ENCODE measurements at places on chromosomes 4 and X.

DNA sequence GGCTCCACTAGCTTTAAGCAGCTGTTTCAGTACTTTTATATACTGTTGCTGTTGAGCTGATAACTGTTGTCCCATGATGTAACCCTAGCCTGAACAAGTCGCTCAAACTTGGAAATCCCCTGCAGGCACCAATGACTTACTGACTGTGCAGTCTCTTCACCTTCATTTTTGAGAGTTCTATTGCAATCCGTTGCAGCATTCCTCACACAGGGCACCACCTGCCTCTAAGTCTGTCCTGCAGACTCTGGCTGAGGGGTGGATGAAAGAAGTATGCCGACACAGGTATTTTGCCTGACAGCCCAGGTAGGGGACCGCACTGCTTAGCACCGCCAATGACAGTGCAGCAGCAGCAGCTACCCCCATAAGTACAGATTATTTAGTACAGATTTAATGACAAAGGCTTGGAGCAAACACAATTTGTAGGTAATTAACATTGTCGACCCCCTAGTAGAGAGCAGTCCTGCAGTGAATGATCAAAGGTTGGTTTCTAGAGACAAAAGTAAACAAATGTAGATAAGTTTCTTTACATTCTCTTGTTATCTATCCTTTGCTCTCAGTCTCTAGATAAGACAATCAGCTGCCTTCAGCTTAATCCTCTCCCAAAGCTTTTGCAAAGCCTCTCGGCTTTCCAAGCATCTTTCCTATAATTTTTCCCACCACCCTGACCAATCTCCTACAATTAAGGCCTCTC, 205.0 kb downstream of the PABPC4L start:
- no peak for DNase-seq

- no peak for DNase-seq
Measured at GRCh38 chr4:31647786-31648185, 927.6 kb downstream of the PCDH7 start.

DNA sequence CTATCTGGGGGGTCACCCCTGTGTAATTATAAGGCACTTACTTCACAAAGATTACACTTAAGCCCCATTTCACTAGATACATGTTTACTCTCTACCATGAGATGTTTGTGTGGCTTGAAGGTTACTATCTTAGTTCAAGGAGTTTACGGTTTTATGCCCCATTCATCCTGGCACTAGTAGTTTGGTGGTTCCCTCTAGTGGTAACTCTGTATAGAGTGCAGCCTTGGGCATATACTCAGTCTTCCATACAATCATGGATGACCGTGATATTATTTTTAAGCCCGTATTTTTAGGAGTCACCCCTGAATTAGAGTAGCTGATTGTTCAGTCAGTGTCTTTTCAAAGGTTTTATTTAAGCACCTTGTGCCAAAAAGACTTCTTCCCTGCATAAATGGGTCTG, 109.9 kb upstream of the FAM47C start:
- DNase-seq, result no peak

DNA sequence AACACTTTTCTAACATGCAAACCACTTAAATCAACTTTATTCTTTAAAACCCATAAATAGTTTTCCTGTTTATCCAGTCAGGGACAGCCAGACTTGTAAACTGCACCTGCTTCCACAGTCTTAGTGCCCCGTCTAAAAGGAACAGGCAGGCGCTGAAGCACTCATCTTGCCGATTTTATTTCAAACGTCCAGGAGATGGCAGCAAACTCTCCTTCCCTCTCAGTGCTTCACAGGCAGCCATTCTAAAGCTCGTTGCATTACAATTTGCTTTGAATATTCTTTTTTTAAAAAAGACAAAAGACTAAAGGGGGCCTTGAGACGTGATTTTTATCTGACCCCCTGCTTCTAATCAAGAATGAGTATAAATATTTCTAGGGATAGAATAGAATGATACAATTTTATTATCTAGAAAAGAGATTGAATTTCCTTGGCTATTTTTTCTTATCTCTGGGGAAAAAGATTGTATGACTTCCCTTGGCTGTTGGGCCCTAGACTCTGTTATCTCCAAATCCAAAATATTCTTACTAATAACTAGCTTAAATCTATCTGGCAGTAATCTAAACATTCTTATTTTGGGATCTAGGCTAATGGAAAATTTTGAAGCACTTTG, 93.6 kb upstream of the MYOZ2 start:
- DNase-seq, result peak; percentile 47

GRCh38 chr4:145808848-145809512, 129.0 kb downstream of the C4orf51 start:
- no peak for DNase-seq

DNA sequence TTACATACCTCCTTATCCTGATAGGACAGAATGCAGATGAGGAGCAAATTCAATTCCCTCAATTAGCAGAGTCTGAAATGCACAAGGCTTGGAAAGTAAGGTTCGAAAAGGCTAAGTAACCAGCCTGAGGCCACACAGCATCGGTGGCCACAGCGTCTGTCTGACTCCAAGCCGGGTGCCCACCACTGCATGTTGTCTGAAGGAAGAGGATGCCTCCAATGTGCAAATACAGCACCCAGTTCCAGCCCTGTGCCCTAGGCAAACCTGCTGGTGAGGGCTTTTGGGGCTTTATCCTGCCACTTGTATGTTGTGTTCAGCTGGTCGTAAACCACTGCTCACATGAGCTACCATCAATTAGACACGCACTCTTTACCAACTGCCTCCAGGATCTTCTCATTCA, 48.6 kb upstream of the PPP2R2C start:
- DNase-seq, result no peak

GRCh38 chr4:20086799-20087521, 164.7 kb upstream of the SLIT2 start:
- DNase-seq, result no peak

DNA sequence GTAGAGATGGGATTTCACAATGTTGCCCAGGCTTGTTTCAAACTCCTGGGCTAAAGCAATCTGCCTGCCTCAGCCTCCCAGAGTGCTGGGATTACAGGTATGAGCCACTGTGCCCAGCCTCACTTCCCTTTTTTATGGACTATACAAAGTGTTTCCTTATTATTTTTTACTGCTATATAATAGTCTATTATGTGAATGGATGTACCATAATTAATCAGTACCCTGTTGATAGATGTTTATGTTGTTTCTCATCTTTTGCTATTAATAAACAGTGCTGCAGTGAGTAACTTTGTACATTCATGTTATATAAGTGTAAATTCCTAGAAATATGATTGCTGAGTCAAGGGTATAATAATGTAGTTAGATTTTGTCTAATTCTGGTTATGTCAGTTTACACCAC, 35.8 kb upstream of the LARP1B start:
- no peak for DNase-seq

GRCh38 chr4:134798573-134798972, 597.0 kb upstream of the PABPC4L start:
- DNase-seq, result no peak

DNA sequence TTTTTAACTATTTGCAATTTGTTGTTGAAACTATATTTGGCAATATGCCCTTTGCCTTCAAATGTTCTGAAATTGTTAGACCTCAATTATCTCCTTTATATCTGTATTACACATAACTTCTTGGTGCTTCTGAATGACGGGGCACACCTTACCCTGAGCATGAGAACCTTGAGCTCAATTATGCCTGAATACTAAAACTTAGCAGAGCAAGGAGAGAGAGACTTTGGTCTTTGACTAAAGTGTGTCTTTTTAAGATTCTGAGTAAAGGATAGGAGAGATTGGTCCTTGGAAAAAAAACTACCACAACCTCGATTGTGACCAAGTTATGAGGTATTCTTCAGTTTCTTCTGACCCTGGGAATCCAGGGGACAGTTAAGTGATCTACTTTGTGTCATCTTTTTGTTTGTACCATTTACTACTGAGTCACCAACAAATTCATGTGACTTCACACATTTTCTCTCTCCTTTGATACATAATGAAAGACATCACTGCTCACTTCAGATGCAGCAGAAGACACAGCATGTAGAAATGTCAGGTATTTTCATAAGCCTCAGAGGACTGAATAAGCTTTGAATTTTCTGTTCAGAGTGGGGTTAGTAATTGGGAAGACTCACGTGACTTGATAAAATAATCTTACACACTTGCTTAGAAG, 51.4 kb downstream of the PTTG2 start:
- no peak for DNase-seq

DNA sequence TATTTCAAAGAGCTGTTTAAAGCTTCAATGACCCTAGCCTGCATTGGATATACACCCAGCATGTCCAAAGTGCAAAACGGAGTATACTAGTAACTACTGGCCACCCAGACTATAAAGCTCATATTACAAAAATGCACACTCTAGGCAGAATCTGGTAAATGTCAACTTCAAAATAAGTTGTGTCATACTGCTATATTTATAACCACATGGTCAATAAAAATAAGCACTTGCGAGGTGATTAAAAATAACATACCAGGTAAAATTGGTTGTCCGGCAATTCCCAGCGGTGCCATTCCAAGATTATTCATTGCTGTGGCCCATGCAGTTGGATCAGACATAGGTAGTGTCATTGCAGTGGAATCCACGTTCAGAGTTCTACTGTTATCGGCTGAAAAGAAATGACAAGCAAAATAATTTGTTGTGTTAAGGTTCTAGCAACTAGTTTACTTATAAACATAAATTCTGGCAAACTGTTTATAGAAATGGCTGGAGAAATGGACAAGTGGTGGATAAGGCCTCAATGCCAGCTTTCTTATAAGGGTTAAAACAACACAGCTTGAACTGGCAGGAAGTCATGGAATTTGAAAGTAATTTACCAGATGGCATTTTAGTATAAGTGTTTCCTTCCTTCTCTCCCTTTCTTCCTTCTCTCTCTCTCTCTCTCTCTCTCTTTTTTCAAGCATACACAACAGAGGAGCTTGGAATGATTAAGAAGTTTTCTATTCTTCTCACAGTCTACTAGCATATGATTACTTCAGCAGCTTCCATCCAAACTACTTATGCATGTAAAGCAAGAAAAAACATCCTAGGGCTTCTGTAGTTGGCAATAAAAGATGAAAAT, 199.9 kb downstream of the ENOX2 start:
- no peak for DNase-seq

DNA sequence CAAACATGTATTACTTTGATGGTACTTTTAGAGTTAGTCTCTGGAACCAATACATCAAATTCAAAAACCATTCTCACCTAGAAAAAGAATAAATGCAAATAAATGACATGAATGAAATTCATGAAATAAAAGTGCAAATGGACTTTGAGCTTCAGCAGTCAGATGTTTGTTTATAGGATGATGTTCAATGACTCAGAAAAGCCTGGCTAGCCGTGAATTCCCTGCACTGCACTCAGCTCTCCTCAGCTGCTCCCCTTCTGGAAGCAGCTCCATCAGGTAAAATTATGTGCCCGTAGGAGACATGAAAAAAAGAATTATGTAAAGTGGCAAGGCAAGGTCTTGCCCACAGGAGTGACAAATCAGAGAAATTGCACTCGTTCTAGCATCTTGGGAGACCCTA, 390.6 kb downstream of the GPM6A start:
- DNase-seq, result peak; percentile 32

DNA sequence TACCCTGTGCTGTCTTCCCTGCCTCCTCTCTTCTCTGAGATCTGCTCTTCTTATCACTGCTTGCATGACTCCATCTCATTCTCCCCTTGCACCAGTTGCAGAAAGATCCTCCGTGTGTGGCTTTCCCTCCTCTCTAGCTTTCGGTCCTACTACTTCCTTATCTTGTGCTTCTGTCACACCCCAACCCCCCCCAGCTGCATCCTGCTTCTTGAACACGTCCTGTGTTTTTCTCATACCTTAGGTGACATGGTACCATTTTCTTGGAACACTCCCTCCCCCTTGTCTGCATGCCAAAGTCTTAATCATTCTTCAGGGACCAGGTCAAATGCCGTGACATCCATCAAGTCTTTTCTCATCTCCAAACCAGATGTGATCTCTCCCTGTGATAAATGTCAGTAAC, 46.4 kb downstream of the FHL1 start:
- no peak for DNase-seq

DNA sequence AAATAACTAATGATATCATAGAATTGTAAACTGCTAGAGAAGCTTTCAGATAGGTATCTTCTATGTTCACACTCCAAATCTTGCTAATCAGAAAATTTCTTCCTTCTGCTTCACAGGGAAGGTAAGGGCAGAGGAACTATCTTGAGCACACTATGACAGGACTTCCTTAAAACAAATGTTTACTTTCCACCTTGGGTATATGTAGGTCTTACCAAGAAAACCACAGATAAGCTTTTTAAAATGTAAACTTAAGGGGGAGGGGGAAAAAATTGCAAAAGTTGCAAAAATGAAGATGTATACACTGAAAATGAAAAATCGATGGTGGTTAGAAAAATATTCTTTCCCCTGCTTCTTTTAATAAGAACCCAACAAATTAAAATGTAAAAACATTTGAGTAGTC, 30.9 kb downstream of the YTHDC1 start:
- no peak for DNase-seq

DNA sequence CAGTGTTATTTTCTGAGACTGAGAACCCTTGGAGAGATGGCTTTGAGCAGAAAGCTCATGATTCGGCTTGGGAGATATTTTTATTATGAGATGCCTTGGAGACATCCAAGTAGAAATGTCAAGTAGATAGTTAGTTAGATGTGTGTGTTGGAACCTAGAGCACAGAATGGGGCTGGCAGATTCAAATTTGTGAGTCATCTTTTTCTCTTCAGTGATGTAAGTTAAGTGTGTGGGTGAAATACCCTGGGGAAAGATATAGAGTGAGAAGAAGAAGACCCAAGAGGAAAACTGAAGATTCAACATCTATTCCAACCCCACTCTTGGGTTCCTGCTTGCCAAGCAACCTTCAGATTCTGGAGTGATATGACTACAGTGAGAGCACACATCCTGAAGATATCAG, 580.8 kb upstream of the AMOT start:
- no peak for DNase-seq

DNA sequence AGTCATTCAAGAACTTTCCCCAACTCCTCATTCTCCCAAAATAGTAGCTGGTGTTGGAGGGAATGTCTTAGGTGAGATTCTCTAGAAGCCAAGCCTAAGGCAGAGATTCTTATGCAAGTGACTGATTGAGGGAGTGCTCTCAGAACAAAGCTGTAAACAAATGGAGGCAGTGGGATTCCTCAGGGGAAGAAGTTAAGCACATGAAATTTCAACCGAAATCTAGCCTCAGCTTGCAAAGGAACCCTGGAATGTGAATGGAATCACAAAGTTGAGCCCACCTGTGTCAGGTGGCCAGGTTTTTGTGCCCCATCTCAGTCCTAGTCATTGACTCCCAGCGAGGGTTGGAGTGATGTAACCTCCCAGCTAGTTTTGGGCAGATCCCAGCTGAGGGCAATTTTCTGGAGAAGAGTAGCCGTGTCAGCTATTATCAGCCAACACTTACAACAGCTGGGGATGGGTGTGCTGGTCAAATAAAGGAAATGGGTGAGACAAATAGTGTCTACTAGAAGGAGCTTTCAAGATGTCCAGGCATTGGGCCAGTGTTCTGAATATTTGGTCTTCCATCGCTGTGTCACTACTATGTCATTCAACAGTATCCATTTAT, 29.7 kb upstream of the FGF2 start:
- DNase-seq, result no peak

GRCh38 chrX:70062961-70063550, 799 bp downstream of the OTUD6A start:
- DNase-seq, result no peak

All from kidney glomerular epithelial cell (primary cell).